ENCODE measurements at places on chromosomes 2 and 18.

DNA sequence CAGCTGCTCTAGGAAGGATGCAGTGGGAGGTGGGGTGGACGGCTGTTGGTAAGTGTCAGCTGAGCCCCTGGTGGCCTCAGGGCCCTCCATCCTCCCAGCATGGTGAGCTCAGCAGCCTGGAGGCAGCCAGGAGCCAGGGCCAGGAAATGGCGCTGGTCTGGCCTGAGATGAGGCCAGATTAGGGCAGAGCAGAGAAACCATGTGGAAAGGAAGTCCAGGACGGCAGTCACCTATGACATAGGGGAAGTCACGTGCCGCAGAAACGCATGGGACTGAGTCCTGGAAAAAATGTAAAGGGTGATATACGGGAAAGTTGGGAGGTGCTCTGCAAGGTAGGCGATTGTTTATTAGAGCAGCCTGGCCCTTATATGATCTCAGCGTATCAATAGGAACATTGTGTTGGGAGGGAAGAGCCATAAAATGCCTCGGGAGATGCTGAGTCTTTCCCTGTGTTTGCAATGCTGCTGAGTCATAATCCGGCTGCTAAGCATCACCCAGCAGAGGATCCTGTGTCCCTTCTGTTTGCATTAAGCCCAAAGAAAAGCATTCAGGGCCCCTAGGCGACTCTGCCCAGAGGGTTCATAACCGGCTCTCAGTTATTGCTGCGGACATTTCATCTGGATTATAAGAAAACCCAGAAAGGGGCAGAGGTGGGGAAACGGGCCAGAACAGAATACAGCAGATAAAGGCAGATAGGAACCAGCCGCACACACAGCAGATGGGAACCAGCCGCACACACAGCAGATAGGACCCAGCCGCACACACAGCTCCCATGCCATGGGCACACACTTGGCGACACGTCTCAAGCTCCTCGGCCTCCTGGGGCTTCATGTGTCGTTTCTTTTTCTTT lies 30.3 kb upstream of the B3GNT7 start:
- DNase-seq = no peak

DNA sequence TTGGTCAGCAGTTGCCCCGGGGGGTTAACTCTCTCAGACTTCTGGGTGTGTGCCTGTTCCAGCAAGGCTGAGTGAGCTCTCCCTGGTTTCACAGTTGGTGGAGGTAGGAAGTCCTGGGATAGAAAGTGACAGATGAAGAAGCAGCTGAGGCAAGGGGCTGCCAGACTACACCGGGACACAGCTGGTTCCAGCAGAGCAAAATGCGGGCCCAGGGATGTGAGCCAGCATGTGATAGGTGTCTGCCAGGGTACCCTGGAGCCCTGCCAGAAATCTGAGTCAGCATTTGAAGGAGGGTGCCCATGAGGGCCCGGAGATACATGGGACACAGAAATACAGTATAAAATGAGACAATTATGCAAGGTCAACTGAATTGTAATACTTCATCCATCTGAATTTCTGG lies 79.3 kb upstream of the LGALSL start:
- DNase-seq = no peak

DNA sequence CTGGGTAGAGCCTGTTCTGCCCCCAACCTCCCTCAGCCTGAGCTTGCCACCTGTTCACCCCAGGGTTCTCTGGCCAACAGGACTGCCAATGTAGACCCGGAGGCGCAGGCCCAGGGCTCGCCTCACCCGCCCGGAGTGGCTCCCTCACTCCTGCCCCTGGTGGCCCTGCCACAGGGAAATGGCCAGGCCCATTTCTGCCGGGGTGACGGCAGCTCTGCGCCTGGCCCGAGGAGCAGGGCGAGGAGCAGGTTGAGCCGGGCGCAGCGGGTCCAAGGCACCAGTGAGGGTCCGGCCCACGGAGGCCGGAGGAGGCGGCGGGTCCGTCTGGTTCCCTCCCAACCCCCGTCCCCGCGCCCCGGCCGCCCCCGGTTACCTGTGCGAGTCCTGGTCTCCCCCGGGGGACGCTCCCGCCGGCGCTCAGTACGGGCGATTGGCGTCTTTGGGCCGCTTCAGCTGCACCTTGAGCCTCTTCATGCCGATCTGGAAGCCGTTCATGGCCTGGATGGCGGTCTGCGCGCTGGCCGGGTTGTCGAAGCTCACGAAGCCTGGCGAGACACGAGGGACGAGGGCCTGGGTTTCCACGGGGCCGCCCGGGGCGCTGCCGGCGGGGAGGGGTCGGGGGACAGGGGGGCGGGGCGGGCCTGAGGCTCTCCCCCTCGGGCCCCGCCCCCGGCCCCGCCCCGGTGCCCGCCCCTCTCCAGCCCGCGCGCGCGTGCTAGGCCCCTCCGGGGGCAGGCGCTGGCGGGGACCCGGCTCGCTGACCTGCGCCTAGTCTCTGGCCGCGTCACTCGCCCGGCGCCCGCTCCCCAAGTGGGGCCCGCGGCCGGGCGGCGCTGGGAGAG lies 312.0 kb downstream of the CELF4 start:
- DNase-seq = no peak

DNA sequence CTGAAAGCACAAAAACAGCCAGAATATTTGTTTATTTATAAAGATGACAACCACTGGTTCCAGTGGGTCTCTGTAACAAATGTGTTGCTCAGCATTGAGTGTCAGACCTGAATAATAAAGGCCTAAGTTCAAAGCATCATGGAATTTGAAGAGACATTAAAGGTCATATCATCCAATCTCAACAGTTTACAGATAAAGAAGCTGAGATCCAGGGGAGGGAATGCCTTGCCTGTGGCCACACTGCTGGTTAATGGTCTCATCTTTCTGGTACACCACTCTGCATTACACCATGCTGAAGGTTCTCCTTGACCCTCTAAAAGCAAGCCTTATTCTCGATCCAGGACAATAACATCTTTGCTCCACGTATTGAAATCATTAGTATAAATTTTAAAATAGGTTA lies 446.5 kb upstream of the ACVR2A start:
- DNase-seq = no peak

DNA sequence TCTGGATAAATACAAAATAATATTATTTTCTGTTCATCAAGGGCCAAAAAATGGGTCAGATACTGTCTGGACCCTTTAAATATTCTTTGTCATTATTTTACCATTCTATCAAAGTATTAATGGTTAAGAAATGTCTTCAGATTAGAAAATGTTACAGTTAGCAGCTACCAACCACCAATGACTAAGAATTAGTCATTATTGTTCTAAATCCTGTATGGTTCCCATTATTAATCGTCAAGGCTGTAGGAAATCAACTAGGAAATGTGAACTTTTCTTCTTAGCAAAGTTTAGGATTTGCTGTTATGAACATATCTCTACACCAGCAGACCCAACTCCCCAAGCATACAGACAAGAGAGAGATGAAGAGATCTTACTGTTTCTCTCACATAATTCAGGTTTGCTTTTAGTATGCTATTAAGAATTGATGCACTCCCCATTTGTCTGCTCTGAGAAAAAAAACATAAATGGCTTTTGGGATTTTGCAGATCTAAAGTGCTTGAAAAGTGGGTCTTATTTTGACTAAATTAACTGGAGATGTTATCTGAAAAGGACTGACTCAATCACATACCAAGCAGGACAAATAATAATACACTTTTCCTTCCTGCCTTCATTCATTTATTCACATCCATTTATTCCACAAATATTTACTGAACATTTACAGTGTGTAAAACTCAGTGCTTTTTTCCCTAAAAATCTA lies 147.7 kb downstream of the PPP1R1C start:
- no peak for DNase-seq

GRCh38 chr2:85702172-85702571 lies 8.0 kb downstream of the GNLY start:
- DNase-seq = no peak

DNA sequence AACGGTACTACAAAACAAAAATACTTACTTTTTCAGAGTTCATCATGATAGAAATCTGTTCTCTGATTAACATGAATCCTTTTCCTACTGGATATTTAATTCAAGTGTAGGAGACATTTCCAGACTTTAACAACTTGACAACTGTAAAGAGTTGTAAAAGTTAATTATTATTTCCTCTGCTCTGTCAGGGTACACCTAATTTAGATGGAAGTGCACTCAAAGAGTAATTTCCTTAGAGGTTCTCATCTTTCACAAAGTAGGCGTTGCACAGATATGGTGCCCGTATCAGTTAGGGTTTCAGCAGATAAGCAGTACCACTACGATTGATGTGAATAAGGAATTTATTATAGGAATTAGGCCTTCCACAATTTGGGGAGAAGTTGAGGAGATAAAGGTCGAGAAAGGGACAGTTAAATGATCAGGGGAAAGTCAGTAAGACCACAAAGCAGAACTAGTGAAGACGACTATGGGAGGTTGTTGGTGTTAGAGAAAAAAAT lies 16.2 kb upstream of the PDE11A start:
- DNase-seq = no peak

DNA sequence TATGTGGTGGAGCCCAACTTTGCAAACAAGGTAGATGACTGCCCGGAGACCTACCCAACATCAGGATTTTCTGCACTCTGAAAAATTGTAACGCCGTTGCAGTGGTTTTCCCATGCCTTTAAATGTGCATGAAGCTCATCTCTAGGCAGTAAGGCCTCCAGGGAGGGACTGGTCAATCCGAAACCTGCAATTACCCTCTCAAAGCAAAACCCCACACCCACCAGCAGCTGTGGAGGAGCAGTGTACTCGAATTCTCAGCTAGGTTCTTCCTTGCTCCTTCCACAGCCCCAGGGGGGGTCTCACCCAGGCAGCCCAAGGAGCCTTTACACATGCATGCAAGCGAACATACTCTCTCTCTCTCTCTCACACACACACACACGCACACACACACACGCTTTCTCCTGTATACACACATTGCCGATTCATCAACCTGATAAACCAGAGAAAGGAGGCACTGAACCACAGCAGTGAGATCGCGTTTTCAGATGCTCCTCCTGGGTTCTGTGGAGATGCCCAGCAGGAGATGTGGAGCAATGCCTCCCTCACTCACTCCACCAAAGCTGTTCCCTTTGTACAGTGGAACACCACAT lies 109.2 kb downstream of the VIT start:
- DNase-seq = no peak

- DNase-seq = no peak
These were observed 2.1 kb downstream of the UGP2 start for GRCh38 chr2:63843791-63844190.

GRCh38 chr18:2002604-2003003 lies 568.7 kb downstream of the METTL4 start:
- DNase-seq = no peak

GRCh38 chr18:47691611-47692010 lies 238.8 kb downstream of the SMAD2 start:
- DNase-seq = no peak

DNA sequence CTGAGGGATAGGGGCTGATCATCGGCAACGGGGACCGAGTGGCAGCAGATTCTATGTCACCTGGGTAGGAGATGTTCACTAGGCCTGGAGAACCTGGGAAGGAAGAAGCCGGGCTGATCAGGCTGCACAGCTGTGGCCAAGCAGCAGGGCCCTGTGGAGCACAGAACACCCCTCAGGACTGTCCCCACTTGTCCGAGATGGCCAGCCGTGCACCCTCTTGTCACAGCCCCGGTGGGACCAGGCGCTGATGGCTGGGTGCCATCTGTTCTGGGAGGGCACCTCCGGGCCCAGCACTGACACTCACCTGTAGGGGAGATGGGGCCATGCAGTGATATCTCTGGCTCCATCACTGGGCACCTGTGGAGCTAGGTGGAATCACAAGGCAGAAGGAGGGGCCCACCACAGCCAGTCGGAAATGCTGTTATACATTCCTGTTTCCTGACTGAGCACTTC lies 217.9 kb upstream of the RAB6C start:
- no peak for DNase-seq

GRCh38 chr2:31980674-31981356 lies 30.0 kb downstream of the MEMO1 start:
- DNase-seq = no peak

DNA sequence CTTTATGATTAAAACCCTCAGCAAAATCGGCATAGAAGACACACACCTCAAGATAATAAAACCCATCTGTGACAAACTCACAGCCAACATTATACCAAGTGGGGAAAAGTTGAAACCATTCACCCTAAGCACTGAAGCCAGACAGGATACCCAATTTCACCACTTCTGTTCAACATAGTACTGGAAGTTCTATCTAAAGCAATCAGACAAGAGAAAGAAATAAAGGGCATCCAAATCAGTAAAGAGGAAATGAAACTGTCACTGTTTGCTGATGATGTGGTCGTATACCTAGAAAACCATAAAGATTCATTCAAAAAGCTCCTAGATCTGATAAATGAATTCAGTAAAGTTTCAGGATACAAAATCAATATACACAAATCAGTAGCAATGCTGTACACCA lies 16.4 kb upstream of the RPRD1A start:
- DNase-seq = no peak

GRCh38 chr18:39945076-39945475 lies 2010.0 kb upstream of the PIK3C3 start:
- DNase-seq = no peak

DNA sequence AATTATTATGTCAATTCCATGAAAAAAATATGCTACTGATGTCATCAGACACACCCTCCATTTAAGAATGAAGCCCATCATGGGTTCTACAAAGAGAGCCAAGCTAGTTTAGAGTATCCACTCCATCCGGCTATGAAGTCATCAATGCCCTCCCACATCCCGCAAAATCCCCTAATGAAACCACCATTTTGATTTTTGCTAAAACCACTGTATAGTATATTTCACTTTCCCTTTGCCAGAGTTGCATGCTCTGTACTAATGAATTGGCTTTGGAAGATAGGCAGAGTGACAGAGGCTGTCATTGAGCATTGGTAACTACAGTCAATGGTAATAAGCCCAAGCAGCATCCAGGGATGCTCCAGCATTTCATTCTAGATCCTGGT lies 118.6 kb downstream of the ANKRD44 start:
- DNase-seq = peak; percentile 81

- DNase-seq = no peak
These were observed 4.5 kb downstream of the SEMA4F start for GRCh38 chr2:74658516-74658915.

DNA sequence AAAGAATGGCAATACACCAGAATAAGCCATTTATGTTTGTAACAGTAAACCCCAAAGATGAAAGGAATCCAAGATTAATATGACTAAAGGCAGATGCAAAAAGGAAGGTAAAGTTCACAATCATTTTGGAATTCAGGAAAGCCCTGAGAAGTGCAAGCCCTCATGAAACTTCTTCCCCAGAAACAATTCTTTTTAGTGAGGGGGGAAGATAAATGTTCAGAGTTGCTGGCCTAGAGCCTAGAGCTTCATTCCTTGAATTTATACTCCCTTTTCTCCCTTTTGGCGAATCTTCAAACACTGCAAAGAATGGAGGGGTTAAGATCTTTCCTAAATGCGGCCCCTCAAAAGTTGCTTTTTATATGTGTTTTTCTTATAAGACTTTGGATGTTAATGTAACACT lies 368.8 kb downstream of the MEIS1 start:
- DNase-seq = no peak
